ENCODE measurements at places on chromosomes 6 and 20.

DNA sequence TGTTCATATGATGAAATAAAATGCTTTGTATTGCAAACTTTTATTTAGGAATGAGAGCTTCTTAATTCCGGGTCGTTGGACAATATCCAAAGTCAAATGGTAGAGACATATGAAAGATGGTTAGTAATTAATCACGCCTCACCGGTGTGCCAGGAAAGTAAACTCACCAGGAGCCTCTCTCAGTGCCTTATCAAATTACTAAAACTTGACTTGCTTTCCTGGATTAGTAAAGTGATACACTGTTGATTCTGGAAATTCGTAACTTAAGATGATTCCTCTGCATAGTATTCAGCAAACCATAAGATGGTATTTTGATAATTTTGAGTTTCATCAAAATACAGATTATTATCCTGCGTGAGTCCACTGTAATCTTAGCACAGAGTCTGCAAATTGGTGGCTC, 115.2 kb downstream of the PAX1 start:
- DNase-seq: no peak

DNA sequence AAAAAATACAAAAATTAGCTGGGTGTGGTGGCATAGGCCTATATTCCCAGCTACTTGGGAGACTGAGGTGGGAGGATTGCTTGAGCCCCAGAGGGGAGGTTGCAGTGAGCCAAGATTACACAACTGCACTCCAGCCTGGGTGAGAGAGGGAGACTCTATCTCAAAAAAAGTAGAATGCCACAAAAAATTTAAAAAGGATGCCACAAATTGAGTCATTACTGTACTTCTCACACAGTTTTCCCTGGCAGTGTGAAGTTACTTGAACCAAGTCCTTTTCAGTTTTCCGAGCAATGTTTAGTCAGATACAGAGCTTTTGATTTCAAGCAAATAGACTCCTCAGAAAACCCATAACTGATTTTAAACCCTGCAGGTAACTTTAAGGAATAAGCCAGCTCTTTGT, 53.3 kb downstream of the TNFRSF21 start:
- DNase-seq: no peak

- DNase-seq: no peak
Measured at GRCh38 chr6:136468711-136469110, 81.5 kb downstream of the MAP7 start.

DNA sequence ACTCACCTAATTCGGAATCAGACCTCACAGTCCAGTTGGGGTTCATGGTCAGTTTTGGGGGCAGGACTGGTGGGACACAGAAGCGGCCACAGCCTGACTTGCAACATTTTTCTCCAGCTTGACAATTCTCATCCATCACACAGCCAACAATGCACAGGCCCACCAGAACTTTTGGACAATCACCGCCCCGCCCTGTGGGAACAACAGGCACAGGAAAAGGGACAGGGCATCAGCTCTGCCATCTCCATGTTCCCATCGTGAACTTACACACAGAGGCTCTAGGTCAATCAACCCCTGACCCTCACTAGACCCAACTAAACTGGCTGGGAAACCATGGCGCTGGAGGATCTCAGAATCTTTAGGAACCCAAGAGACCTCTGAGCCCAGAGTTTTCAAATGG, 16.3 kb downstream of the WFDC3 start:
- DNase-seq: no peak

- DNase-seq: peak; percentile 73
Measured at GRCh38 chr6:89997456-89998445, 103.5 kb downstream of the GJA10 start.

GRCh38 chr6:148967541-148967956, 220.7 kb downstream of the UST start:
- no peak for DNase-seq

GRCh38 chr6:6793388-6794250, 205.1 kb downstream of the LY86 start:
- DNase-seq: no peak

- no peak for DNase-seq
Measured at GRCh38 chr6:137471986-137472385, 22.2 kb downstream of the OLIG3 start.

DNA sequence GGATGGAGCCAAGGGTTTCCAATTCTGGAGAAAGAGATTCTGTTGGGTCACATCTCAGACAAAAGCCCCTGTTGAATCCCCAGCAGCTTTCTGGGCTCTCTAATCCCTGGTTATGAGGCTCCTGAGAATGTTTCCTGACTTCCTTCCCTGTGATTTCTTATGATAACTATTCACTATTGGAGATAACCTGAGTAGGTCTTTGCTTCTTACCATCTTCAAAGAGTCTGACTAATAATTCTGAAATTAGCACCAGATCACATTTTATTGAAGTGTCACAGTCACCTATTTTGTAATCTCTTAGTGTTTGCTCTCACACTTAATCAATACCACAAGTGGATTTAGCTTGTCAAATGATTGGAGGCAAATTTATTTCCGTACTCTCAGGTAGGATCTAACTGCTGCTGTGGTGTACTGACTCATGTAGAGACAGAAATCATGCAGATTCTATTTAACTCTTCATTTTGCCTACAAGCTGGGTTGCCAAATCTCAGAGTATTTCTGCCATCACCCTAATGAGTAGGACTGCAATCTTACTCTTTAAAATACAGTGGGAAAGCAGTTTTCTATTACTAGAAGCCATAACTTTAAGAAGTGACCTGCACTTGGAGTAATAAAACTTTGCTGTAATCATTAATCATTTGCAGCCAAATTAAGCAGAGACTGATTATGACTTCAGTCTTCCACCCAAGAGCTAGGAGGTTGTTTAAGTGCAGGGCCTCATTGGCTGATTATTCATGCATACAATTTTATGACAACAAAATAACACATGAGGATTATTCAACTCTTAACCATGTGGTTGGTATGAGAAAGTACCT, 422.1 kb downstream of the EPM2A start:
- no peak for DNase-seq

DNA sequence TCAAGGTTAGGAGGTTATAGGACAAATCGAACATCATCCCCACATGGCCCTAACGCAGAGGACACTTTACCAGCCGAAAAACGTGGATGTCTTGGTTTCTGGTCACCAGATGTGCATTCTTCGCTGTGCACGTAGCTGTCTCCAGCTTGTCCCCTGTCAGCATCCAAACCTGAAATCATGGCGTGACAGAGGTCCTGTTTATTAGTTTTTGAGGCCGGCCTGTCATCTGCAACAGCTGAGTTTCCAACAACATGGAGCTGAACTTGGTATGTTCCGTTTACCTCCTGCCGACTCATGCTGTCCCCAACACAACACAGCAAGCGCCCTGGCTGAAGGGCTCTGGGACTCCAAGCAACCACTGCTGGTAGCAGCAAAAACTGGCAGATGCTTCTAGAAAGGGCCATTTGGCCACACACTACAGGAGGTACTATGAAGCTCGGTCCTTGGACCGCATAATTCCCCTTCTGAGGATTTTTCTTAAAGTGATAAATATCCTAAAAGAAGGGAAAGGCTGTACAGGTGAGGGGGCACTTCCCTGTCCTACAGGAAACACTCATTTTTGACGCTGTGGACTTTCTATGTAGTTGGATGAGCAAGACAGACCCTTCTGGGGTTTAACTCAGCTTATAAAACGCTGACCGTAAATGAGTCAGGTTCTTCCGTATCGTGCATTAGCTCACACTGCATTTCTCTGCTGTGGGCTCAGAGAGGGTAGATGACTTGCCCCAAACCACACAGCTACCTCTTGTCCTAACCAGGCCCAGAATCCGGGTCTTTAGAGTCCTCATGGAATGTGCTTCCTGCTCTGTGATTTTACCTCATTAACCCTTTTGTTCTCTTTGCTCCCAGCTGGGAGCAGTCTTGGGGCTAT, 79.7 kb upstream of the NFATC2 start:
- DNase-seq: no peak

DNA sequence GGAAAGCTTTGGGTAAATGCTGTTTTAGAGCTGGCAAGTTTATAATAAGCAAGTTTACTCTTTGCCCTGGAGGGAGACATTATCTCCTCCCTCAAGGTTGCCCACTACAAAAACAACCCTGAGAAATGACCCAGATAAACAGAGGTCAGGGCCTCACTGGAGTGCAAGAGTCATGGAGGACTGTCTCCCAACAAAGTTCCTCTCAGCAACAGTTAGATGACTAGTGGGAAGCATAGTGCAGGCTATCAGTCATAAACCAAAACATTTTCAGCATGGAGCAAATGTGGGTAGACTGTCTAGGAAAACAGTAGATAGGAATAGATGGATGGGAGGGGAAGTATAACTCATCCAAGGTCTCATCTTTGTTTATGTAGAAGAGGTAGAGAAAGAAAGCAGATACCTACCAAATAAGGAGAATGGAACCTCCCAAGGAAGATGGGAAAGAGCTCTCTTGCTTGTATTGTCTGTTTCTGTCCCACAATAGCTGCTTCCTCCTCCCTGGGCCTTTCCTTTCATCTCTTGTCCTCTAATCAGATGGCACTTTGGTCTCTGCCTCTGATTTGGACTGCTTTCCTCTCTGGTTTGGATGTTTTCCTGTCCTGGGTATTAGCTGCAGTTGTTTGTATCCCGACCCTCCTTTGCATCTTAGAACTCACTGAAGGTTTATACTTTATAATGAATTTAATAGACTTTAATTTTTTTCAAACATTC, 95.4 kb downstream of the WASF1 start:
- DNase-seq: no peak

DNA sequence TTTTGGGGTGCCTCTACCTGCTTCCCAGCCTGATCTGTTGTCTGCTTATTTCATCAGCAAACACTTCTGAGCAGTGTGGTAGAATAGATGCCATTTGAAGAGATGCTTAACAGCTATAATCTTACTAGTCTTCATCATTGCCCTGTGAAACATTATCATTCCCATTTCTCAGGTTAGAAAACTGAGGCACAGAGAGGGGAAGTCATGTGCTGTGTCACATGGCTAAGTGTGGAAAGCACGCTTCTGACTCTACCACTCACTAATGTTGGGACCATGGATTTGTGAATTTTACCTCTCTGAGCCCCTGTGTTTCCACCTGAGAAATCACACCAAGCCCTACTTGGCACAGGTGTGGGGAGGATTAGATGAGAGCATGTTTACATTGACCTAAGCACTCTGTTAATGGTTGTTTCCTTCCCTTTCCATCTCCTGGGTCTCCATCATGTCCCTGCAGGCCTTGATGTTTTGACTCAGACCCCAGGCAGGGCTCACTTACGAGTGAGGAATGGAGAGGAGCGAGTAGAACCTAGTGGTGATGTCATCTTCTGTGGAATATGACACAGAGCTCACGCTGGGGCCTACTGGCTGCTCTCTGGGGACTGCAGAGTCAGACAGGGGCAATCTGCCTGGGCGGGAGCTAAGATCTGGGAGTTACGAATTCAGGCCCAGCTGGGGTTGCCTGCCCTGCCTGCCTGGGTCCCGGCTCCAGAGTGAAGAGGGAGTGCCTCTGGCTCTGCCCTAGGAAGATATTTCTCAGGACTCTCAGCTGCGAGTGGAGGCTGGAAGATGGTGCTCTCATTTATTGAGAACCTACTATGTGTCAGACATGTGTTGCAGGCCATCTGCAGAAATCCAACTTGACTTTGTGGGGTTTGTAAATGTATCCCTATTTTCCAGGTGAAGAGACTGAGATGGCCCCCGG, 64.3 kb downstream of the CDH22 start:
- DNase-seq: no peak

DNA sequence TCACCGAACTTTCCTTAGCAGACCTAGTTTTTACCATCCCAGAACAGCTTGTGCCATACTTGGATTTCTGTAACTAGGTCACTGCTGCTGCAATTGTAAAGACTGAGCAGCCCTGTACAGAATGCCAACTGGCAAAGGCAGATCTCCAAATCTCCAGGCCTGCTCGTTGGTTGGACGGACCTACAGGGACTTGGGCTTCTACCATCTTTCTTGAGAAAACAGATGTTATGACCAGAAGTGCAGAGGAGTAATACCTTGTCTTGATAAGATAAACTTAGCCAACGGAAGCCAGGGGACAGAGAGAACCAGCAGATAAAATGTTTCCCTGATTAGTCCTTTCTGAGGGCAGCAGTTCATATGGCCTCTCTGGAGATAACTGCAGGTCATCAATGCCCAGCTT, 304.1 kb downstream of the RFPL4B start:
- DNase-seq: no peak

- no peak for DNase-seq
Measured at GRCh38 chr20:63255931-63256704, 1.9 kb upstream of the NKAIN4 start.

DNA sequence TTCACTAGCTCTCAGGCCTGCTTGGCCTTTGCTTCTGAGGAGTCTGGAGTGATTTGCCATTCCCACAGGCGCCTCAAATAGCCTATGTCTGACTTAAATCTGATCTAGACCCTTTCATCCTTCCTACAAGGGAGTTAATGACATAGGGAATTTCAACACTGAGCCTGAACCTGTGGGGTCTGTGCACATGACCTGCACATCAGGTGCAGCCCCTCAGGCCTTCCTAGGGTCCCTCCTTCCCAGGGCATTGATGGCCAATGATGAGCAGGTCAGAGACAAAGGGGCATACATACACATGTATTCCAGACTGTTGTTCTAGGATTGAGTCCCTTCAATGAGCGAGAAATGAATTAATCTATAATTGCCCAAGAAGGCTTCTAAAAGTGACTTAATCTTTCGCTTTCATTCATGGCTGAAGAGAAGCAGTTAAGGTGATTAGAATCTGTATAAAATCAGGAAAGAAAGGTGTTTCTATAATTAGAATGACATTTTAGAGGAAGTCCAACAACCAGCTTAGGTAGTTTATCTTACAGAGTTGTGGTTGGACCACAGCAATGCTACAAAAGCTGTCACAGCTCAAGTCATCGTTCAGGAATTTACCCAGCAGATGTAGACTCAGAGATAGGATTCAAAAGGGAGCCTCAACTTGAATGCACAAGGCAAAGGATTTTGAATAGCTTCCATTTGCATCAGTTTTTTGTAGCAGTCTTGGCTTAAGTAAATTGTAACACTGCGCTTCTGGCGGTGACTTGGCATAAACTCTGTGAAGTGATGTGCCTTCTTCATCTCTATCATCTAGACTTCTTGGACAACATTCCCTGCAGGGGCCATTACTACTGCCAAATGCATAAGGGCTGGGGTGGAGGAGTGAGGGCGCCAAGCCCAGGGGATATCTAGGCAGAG, 27.0 kb upstream of the TBC1D7 start:
- no peak for DNase-seq

DNA sequence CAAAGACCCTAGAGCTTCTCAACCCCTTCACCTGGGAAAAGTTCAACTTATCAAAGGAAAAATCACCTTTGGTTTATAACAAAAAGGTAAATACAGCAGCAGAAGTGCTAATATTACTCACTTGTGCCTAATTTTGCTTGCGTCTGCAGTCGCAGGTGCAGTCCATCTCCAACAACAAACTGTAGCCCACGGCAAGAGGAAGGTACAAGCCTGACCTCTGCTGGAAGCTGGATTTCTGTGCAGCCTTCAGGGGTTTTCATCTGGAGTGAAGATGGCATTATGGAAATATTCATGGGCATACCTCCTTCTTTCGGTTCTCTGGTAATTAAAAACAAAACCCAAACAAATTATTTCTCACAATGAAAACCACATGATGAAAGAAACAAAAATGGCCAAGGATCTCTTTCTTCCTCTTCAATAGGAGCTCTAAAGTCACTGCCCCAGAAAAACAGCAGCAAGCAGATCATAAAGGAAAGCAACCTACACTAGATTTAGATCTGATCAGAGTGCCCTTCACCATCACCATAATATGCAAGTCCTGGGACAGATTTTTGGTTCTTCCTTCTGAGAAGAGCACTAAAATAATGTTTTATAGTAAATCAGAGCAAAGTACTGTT, 7.8 kb downstream of the UBE3D start:
- peak; percentile 66 for DNase-seq

- DNase-seq: no peak
Measured at GRCh38 chr6:837380-837779, 144.4 kb upstream of the EXOC2 start.
